Esophagus muscularis mucosa (tissue), 4 donors: ENCODE measurements at places on chromosomes 4 and X. TPM values are rescaled to one million over a fixed set of nuclear protein-coding genes. Genes with fewer than 3 reads are reported as not detected.

RNF128 gene
- total RNA-seq, result under 0.01 TPM

F11 gene
- not detected for total RNA-seq

RHOH gene
- 0.13 TPM for total RNA-seq

S100P gene
- total RNA-seq, result not detected

DNA sequence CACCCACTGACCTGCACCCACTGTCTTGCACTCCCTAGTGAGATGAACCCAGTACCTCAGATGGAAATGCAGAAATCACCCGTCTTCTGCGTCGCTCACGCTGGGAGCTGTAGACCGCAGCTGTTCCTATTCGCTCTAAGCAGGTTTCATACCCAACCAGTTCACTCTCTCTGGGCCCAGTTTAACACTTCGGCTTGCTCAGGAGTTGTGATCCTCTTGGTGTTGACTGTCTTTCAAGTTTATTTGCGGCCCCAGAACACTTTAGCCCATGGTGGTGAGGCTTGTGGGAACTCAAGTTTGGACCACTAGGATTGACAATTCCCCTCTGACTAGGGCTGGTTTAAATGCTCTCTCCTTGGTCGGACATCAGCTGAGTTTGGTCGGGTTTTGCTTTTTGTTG lies 147.0 kb downstream of the DACH2 start:
- DNase-seq, result no peak

GRCh38 chr4:41175794-41176193 lies 38.5 kb downstream of the APBB2 start:
- no peak for DNase-seq

DNA sequence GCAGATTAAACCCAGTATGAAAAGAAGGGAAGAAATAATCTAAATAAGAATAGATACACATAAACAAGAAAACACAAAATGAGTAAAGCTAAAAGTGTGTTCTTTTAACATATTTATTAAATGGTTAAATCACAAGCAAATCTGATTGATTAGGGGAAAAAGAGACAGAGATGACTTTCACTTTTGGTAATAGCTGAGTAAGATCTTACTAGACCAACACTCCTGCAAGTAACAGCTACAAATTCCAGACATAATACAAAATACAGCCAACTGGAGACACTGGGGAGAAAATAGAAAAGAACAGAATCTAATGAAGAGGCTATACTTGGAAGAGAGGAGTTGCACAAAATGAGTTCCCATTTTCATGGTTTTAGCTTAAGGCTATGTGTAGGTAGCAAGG lies 33.5 kb downstream of the OR13H1 start:
- DNase-seq, result no peak
